ENCODE measurements at places on chromosomes 1 and 21. TPM values are rescaled to one million over a fixed set of nuclear protein-coding genes. Genes with fewer than 3 reads are reported as not detected.

- DNase-seq = no peak
Observed at GRCh38 chr1:38567401-38567800, 292.2 kb downstream of the RRAGC start.

GRCh38 chr1:223129229-223129901 is 13.7 kb downstream of the TLR5 start:
- DNase-seq = peak; percentile 68

DNA sequence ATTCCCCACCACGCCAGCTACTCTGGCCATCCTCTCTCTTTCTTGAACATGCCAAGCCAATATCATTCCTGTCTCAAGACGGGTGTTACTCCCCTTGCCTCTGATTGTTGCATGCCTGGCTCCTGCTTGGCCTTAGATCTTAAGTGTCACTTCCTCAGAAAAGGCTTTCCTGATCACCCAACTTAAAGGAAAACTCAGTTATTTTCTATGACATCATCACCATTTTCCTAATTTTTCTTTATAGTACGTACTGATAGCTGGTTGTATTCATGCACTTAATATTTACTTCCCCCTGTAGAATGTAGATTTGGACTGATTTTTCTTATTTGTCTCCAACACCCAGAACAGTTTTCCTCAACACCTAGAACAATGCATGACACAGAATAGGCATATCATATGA is 123.8 kb upstream of the TSPAN2 start:
- no peak for DNase-seq

DNA sequence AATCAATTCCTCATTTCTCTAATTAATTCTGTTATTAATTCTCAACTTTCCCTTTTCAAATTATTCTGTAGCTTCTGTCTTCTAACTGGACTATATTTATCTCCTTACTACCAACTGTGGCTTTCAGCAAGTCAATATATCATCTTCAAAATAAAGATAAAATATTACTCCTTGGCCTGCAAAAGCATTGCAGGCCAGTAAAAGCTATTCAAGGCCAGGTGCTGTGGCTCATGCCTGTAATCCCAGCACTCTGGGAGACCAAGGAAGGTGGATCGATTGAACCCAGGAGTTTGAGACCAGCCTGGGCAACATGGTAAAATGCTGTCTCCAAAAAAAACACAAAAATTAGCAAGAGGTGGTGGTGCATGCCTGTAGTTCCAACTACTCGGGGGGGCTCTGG is 27.9 kb downstream of the USP48 start:
- no peak for DNase-seq

GRCh38 chr21:46250146-46250725 is 21.7 kb upstream of the LSS start:
- no peak for DNase-seq

- no peak for DNase-seq
Observed at GRCh38 chr1:10663678-10664035, 132.8 kb downstream of the CASZ1 start.

EPS8L3 gene
- total RNA-seq = not detected

HES4 gene
- total RNA-seq = 39.4 TPM

ZNF695 gene
- 1.6 TPM for total RNA-seq

DNALI1 gene
- 8.2 TPM for total RNA-seq

DDX20 gene
- 11.7 TPM for total RNA-seq

PRAMEF7 gene
- total RNA-seq = not detected

Measured in muscle of leg (tissue), 16 donors.